ENCODE measurements at places on chromosomes 4 and X.

DNA sequence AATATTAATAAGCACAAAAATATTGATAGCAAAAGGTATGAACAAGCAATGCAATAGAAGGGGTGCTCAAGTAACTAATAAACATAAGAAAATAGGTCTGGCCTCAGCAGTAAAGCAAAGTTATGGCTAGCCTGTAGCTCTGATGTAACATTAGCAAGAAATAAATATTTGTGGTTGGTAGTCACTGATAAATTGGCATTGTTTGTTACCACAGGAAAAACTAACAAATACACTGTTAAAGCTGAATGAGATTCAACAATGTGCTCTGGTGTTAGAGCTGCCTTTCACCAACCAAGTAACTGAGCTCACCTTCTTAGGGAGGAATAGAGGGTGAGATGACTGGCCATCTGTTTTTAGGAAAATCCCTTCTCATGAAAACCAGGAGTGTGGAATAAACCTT is 71.4 kb downstream of the AREG start:
- no peak for DNase-seq

DNA sequence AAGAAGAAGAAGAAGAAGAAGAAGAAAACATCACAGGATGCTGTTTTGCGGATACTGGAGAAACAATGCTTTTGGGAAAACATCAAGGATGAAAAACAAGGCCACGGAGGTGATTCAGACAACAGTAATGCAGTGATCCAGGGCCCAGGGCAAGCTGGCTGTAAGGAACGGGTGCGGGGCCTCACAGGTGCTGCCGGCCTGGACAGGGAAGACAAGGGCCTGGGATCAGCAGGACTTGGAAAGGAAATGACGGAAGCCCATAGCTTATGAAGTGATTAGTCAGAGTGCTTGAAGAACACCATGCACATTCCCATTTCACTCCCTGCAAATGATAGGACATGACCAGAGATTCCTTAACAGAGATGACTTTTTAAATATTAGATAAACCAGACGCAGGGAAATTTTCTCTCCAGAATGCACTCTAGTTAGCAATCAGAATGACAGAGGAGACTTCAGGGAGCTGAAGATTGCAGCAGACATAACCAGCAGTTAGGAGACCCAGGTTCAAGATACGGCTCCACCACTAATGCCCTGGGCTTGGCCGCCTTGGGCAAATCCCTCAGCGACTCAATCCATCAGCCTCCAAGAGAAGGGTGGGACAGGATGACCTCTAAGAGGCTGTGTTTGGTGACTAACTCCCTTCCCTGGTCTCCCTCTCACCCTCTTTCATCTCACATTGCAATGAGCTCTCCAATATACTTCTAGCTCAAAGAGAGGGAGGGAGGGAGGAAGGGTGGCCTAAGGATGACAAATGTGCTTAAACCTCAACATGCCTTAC is 54.1 kb downstream of the APBB2 start:
- no peak for DNase-seq

GRCh38 chr4:55673424-55673823 is 37.3 kb upstream of the NMU start:
- no peak for DNase-seq

DNA sequence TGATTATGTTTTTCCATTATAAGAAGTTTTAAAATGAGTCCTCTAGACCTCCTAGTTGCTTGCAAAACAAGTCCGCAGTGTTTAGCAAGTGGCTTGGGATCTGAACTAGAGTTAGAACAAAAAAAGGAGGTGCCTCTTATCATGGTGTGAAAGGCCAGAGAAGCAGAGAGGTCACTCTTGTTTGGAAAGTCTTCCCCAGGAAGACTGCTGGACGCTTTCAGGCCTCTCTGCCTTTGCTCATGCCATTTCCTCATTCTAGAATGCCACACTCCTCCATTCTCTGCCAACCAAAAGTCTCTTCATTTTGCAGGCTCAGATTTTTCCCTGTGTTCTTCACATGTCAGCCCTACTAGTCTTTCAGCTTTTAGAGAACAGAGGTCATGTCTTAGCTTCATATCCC is 14.9 kb downstream of the PARM1 start:
- no peak for DNase-seq

DNA sequence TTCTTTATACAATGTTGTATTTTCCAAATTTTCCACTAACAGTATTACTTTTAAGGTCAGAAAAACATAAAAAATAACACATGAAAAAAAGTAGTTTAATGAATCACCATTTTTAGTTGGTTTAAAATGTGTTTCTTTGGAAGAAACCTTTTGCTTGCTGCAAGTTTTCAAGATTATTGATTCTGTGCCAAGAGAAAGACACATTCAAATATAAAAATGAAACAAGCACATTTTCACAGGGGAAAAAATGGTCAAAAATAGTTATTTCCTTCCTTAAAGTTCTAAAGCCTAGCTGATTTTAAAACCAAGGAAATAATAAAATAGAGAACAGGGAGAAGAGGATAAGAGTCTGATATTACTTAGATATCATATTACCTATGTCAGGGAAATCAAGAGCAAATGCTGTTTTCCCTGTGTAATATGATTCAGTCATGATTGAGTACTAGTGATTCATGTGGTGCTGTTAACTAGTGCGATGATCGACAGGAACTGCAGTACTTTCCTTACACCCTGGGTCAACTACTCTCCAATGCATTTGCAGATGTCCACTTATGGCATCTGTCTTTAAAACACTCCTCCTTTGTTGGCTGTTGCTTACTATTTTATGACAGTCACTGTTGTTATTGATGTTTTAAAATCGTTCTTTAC is 103.8 kb downstream of the CAMK2D start:
- peak; percentile 67 for DNase-seq

- no peak for DNase-seq
Measured at GRCh38 chr4:159410891-159411290, 308.0 kb downstream of the RAPGEF2 start.

Data from dermis microvascular lymphatic vessel endothelial cell (primary cell).